A549 (cell line): ENCODE measurements at places on chromosomes 1 and 21.

- no peak for DNase-seq
Measured at GRCh38 chr1:153929426-153929825, 6.7 kb upstream of the GATAD2B start.

DNA sequence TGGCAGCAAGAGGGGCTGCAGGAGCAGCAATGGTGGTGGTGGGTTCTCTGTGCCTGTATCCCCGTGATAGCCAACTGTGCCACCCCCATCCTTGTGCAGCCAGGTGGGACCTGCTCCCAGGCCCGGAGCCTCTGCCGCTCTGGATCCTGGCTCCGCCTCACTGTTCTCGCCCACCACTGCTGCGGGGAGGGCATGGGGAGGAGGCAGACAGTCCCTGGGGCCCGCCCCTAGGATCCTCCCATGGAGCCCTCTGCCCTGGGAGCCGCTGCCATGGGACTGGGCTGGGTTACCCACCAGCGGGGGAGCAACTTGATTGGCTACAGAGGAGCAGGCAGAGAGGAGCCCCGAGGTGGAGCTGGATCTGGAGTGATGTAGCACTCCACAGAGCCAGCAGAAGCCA is 31.6 kb downstream of the CD1D start:
- no peak for DNase-seq

GRCh38 chr1:26218906-26219494 is 15.0 kb upstream of the CEP85 start:
- no peak for DNase-seq

DNA sequence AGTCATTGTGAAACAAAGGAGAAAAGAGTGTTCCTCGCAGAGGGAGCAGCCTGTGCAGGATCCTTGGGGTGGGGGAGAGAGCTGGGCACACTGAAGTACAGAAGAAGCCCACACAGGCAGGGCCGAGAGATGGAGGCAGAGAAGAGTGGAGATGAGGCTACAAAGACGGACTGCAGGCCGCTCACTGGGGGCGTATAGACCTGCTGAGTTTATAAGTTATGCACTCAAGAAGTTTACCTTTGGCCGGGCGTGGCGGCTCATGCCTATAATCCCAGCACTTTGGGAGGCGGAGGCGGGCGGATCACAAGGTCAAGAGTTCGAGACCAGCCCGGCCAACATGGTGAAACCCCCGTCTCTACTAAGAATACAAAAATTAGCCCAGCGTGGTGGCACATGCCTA is 7.6 kb upstream of the SLAMF9 start:
- no peak for DNase-seq

DNA sequence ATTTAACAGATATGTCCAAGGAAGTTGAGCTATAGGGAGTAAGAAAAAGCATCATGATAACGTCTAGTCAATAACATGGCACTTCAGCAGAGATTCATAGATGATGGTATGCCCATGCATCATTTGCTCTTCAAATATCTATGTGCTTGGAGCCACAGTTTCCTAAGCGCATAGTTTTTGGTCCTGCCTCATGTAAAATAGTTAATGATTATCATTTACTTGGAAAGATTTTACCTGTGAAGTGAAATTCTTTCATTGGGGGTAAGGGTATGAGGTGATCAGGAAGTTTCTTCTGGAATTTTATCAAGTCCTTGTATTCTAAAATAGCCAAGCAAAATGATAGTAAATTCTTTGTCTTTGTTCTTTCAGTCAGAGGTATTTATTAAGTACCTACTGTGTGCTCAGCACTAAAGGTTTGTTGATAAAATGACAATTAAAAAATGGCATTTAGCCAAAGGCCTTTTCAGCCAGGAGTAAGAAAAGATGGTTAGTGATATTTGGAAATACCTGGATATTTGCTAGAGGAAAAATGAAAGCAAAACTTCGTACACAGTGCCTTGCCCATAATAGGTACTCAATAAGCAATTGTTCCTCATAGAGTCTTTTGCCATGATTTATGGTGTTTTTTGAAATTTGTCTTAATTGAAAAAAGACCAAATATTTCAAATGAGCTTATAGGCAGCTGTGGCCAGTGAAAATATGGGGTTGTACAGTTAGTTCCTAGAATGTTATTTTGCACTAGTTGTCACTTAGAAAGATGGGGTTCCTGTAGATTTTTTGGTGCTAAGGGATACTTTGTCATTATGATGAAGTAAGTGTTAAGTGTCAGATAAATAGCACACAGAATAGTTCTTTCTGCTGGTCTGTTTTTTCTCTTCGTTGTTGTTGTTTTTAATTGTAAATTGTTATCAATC is 13.1 kb downstream of the PDIK1L start:
- no peak for DNase-seq

DNA sequence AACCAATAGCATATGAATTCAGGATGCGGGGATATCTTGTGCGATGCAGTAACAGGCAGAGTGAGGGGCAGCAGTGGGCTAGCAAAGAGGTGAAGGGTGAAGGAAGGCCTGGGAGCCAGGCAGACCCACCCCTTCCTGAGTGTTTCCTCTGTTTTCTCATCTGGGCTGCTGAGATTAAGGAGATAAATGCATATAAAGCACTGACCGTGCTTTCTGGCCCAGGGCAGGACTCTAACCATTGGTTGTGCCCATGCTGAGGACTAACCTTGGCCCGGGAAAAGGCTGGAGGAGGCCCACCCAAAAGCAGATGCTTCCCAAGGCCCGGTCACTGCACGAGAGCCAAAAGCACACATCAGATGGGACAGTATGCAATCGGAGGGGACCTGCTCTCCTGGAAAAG is 87.6 kb downstream of the PSMG1 start:
- DNase-seq: no peak

- DNase-seq: no peak
Measured at GRCh38 chr1:25112400-25112799, 119.9 kb downstream of the SYF2 start.

DNA sequence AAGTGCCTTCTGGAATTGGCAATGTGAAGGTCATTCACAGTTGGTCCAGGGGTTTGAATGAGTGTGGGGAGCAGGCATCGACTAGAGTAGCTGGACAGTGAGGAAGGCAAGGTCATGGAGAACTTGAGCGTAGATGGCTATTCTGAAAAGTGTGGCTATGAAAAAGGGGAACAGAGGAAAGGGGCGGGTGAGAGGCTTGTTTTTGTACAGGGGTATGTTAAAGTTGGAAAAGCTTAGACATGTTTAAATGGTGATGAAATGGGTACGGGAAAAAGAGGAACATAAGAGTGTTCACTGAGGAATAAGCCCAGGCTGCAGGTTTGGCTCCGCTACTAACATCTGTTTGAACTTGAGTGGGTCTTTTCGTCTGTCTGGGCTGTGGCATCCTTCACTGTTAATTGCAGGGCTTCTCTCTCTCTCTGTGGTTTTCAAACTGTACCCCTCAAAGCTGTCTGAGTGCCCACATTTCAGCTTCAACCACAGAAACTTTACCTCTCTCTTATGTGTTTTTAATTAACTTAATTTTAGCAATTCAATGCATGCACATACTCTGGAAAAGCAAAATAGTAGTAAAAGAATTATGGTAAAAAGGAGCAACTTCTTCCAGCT is 70.8 kb upstream of the COA6 start:
- DNase-seq: no peak

- no peak for DNase-seq
Measured at GRCh38 chr1:187027253-187027652, 198.5 kb downstream of the PLA2G4A start.

DNA sequence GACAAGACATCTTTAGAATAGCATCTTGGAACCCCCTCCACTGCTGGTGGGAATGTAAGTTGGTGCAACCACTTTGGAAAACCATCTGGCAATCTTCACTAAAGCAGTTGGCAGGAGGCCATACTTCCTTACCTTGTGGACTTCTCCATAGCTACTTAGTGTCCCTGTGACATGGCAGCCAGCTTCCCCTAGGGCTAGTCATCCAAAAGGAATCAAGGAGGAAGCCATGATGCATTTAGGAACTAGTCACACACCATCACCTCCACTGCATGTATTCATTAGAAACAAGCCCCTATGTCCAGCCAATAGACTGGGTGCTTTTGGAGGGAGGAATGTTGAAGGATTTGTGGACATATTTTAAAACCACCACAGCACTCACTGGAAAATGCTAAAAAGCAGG is 19.9 kb downstream of the MX2 start:
- DNase-seq: no peak

- no peak for DNase-seq
Measured at GRCh38 chr1:27621051-27621920, 13.7 kb downstream of the FGR start.

DNA sequence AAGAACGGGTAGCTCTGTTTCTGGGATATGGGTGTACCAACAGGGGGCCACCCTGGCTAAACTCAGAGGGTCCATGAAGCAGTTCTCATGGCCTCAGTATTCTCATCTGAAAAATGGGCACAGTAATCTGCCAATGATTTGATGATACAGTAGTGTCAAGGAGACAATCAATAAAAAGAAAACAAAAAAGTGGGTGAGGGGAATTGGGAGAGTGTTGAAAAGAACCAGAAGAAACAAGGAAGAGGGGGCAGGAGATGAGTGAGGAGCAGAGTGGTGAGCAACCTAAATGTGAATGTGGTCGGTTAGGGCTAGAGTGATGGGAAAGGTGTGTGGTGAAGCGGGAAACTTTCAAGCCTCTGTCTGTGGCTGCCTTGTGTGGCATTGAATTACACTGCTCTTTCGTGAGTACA is 2.0 kb downstream of the SLAMF7 start:
- DNase-seq: no peak

- DNase-seq: no peak
Measured at GRCh38 chr1:14865106-14865505, 266.6 kb downstream of the KAZN start.

DNA sequence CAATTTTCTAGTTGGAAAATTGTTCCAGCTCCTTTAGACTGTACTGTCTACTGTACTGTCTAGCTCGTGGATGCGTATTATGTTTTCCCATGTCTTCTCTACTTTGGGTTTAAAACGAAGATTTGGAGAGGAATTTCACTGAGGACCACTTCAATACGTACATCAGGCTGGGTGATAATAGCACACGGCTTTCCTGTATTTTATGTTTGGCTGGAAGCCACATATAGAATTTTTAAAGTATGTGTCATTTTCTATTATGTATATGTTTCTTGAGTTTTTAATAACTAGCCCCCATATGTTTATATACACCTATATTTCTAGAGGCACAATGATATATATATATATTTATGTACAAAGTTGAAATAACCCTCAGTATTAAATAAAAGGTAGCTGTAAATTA is 226.4 kb downstream of the GREM2 start:
- DNase-seq: no peak

DNA sequence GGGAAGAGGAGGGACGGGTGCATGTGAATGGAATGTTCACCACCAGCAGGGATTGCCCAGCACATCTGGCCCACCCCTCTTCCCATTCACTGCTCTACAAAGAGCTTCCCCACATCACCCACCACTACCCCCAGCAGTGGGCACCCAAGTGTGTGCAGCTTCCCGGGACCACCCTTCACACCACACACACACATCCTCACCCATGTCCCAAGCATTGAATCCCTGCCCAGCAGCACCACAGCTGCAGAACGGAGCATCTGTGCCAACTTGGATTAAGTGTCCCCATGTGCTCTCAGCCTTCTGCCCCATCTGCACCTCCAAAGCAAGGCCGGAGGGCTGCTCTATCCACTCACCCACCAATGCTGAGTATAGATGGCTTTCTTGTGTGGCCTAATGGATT is 141.4 kb downstream of the PSMG1 start:
- DNase-seq: no peak

GRCh38 chr1:35564884-35565741 is 7.5 kb downstream of the NCDN start:
- DNase-seq: no peak

DNA sequence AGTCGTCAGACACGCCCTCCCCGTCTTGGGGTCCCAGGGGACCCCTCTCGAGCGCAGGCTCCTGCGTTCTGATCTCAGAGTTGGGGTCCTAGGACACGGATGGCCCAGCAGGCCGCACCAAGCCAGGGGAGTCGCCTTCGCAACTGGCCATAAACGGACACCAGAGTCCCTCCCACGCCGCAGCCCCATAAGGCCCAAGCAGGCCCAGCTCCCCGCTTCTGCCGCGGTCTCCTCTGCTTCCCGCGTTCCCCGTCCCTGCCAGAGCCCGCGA is 633 bp downstream of the DMRTA2 start:
- no peak for DNase-seq

DNA sequence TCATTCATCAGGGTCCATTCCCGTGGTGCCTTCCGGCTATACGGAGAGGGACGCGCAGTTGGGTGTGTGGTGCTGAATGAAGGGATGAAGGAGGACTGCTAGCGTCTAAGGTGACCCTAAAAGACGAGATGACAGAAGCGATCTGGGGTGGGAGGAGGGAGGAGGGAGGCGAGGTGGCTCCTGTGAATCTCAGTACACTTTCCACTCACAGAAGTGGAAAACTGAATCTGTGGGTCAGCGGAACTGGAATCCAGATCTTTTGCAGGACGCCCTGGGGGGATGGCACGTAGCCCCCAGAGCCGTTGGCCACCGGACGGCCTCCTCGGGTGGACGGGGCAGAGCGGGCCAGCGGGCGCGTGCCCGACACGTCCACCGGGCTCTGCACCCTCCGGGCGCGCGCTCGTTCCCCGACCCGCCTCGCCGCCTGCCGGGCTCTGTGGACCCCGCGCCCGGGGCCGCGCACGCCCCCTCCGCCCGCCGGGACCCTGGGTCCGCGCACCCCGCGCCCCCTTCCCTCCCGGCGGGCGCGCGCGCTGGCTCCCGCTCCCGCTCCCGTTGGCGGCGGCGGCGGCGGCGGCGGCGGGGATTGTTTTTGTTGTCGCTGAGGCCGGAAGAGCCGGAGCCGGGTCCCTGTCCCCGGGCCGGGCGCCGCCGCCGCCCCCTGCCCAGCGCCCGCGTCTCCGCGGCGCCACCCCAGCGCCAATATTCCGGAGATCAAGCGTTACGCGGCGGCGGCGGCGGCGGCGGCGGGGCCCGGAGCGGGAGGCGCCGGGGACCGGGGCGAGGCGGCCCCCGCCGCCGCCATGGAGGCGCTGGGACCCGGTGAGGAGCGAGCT is at the start of gene AGO4:
Gene AGO4 (plus strand): TSS at position 403 of the 836 bp plus-strand sequence. CDS start 401 bp downstream, at position 804.
- DNase-seq: peak; percentile 44

GRCh38 chr1:54711536-54711935 is 4.1 kb upstream of the TTC4 start:
- DNase-seq: no peak

DNA sequence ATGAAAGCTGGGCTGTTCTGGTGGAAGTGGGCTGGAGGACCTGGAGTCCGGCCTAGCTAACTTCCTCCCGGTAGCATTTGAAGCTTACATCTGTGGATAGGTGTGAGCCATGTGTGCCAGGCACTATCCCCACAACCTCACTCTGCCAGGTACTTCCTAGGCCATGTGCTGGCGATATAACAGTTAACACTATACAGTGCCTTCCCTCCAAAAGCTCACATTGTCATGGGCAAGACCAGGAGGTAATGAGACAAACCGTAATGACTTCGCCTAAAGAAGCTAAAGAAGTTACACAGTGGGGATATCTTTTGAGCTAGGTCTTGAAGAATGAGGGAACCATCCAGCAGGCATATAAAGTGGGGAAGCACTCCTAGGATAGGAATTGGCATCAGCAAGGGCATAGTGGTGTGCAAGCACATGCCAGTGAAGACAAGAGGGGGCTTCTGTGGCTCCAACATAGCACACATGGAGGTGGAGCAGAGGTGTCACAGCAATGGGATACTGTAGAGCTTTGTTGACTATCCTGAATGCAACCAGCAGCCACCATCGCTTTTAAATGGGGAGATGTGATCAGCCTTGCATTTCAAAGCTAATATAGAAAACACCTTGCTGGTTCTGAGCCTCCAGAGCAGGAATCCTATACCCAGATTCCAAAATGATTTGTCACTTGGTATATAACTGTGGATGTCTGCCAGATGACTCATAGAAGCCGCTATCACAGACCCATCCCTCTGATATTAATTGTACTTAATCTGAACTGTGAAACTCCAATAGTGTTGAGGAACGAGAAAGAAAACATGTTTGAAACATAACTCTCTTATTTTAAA is 466.3 kb downstream of the LMO4 start:
- peak; percentile 75 for DNase-seq

GRCh38 chr1:248841702-248842395 is 3.8 kb downstream of the ZNF672 start:
- no peak for DNase-seq
